Jurkat, Clone E6-1 (cell line): ENCODE measurements at places on chromosomes 7 and 10.

DNA sequence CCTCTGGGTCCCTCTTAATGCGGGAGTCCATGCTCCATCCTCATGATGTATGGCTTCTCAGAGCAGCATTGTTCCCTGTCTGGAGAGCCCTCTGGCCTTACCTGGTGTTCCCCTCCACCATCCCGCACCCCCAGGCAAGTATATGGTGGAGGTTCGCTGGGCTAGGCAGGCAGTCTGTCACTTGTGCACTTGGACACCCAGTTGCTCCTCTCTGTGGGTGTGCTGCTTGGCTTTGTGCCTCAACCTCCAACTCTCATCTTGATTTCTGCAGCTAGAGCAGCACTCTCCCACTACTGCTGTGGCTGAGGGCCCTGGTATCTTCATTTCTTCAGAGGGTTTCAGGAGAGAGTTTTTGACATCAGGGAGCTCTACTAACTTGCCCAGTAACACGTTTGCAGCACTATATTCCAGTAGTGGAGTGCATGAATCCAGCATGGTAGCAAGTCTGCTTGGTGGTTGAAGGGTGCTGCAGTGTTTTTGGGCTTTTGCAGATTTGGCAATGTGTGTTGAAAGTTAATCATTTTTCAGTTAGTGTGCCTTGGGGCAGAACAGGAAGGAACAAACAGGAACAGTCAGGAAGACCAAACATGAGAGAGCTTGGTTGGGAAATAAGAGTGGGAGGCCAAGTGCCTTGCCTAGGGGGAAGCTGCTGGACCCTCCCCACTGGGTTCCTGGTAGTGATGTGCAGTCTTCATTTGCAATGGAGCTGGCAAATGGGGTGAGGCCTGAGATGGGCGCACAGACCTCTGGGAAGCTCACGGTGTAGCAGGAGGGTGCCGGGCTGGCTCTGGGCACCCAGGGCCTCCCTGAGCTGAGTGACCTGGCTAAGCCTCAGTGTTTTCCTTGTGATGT, 37.4 kb downstream of the TSPAN14 start:
- no peak for DNase-seq

DNA sequence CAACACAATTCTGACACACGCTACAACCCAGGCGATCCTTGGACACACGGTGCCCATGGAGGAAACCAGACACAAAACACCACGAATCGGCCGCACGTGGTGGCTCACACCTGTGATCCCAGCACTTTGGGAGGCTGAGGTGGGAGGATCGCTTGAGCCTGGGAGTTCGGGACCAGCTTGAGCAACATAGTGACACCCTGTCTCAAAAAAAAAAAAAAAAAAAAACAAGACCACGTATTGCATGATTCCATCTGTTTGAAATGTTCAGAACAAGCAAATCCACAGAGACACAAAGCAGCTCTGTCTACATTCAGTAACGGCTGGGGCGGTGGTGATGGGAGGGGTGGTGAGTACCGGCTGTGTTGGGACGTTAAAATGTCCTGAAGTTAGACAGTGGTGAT, 25.2 kb downstream of the ADAP1 start:
- DNase-seq = no peak

GRCh38 chr7:114631249-114631822, 216.7 kb downstream of the FOXP2 start:
- no peak for DNase-seq

GRCh38 chr10:57320416-57320815, 947.3 kb downstream of the IPMK start:
- no peak for DNase-seq

- DNase-seq = no peak
These were observed 27.6 kb downstream of the NRP1 start for GRCh38 chr10:33306701-33307519.

DNA sequence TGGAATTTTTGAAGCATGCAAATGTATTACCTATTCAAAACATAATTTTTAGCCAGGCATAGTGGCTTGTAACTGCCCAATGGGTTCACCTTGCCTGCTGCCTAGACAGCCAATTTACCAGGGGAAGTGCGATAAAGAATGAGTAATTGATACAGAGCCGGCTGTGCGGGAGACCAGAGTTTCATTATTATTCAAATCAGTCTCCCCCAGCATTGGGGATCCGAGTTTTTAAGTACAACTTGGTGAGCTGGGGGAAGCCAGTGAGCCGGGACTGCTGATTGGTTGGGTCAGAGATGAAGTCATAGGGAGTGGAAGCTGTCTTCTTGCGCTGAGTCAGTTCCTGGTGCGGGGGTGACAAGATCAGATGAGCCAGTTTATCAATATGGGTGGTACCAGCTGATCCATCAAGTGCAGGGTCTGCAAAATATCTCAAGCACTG, 29.1 kb upstream of the NRBF2 start:
- DNase-seq = no peak

- DNase-seq = peak; percentile 85
These were observed at the start of gene SRGN for GRCh38 chr10:69087590-69088470. Gene SRGN, plus strand, starts transcription at chr10:69088103. Its CDS starts 55 bp downstream, at chr10:69088158.

GRCh38 chr10:94206176-94206575, 156.6 kb downstream of the NOC3L start:
- no peak for DNase-seq

DNA sequence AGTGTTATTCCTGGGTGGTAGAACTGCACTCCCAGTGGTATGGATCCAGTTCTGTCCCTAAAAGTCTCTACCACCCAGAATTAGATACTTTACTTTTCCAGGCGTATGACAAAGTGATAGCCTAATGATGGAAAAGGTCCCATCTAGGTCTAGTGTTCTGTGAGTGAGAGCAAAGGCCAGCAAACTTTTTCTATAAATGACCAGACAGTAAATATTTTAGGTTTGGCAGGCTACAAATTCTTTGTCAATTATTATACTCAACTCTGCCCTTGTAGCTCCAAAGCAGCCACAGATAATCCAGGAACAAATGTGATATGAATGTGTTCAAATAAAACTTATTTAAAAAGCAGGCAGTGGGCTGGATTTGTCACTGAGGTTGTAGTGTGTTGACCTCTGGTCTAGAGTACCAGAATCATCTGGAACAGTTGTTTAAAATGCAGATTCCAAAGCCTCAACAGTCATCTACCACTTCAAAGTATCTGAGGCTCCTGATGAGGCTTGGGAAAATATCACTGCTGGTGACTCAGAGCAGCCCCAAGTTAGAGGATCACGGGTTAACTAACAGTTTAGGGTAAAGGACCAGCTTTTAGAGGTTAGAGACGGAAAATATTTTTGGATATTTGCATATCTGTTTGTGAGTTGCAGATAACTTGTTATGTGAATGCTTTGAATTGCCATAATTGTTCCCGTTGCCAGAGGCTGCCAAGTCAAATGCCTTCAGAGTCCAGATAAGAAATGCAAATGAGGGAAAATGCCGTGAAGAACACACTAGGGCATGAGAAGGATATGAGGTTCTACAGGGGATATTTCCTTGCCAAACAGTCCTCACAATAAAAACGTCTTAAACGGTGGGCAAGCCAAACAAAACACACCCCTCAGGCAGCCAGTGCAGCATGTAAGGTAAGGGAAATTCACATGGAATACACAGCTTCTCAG, 19.4 kb downstream of the NRAP start:
- no peak for DNase-seq

DNA sequence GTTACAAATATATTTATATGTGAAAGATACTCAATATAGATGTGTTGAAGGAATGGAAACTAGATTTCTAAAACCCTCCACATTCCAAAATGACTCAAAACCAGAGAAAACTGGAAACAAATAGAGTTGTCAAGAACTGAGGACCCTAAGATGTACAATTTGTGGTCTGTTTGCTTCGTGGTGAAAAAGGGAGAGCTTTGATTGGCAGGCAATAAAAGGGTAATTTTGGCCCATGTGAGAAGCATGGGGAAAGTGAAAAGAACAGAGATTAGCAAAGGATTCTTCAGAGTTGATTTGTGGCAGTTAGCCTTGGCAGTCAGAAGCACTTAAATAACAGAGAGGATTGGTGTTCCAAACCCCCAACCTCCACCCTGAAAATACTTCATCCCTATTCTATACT, 37.1 kb upstream of the DKK1 start:
- no peak for DNase-seq
